DMS53 (cell line): ENCODE measurements at places on chromosomes 13 and 19.

- no peak for DNase-seq
Measured at GRCh38 chr19:42207767-42208271, 9.7 kb downstream of the DEDD2 start.

DNA sequence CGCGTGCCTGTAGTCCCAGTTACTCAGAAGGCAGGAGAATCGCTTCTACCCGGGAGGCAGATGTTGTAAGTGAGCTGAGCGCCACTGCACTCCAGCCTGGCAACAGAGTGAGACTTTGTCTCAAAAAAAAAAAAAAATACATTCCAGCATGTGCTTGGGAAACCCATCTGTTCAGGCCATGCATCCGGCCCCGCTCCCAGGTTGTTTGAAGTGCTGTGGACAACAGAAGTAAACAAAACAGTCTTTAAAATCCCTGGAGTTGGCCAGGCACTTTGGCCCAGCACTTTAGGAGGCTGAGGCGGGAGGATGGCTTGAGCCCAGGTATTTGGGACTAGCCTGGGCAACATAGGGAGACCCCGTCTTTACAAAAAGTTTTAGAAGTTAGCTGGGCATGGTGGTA is 3.2 kb upstream of the PTPRS start:
- DNase-seq = no peak

DNA sequence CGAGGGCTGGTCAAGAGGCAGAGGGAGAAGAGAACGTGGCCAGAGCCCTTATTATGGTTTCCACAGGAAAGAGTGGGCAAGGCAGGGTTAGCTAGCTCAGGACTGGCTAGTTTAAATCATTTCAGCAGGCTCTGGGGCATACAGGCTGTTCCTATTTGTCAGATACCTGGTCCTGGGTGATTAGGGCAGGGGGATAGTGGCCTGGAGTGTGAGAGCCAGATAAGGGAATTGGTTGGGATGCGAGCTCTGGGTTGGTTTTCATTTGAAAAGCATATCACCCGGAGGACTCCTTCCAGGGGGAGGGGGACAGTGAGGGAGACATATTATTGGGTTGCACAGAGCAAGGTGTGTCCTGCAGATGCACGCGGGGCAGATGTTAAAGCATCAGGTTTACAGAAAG is 75.3 kb upstream of the CLDN10 start:
- DNase-seq = no peak

DNA sequence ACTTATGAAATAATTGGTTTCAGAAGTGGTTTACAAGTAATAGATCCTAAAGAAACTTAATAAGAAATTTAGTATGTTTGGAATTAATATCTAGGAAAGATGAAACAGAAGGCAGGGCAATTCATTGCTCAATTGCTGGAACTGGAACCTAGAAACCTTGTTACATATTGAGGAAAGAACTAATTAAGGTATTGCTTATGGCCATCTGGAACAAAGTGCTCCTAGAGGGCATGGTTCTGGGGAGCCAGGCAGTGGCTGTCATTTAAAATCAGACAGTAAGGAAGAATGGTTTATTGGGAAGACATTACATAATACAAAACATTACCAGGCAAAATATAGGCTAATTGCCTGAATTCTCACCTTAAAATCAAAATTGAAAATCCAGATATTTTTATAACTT is 224.1 kb downstream of the SLITRK6 start:
- no peak for DNase-seq

DNA sequence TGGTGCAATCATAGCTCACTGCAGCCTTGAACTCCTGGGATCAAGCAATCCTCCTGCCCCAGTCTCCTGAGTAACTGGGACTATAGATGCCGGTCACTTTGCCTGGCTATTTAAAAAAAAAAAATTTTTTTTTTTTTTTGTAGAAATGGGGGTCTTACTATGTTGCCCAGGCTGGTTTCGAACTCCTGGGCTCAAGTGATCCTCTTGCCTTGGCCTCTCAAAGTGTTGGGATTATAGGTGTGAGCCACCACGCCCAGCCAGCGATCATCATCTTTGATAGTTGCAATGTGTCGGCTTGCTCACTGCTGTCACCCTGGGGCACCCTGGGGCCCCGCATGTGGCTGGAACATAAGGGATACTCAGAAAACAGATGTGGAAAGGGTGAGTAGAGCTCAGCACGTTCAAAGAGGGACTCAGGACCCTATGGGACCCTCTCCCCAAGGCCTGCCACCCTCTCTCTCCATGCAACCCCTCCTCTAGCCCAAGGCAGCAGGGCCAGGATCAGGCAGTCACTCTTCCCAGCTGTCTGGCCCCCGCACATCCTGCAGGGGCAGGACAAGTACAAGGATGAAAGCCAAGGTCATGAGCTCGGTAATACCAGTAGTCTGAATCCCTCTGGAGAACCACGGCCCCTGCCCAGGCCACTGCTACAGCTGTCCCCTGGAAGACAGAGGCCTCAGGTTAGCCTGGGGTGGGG is 6.5 kb upstream of the CCL25 start:
- no peak for DNase-seq

GRCh38 chr13:36102721-36103120 is 28.5 kb downstream of the DCLK1 start:
- DNase-seq = no peak

DNA sequence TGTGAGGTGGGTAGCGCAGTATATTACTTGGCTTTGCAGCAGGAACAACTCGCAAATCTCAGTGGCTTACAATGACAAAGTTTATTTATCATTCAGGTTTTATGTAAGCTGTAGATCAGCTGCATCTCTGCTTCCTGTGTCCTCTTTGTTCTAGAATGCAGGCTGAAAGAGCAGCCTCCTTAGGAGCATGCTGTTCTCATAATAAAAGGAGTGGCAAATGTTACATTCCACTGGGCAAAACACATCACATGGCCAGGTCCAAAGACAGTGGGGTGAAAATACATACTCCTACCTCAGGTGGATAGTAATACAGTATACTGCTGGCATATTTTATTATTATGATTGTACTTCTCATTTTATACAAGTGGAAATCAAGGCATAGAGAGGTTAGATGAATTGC is 1.2 kb upstream of the CSNK1A1L start:
- no peak for DNase-seq

GRCh38 chr13:49217962-49218492 is 2.1 kb upstream of the MLNR start:
- no peak for DNase-seq

DNA sequence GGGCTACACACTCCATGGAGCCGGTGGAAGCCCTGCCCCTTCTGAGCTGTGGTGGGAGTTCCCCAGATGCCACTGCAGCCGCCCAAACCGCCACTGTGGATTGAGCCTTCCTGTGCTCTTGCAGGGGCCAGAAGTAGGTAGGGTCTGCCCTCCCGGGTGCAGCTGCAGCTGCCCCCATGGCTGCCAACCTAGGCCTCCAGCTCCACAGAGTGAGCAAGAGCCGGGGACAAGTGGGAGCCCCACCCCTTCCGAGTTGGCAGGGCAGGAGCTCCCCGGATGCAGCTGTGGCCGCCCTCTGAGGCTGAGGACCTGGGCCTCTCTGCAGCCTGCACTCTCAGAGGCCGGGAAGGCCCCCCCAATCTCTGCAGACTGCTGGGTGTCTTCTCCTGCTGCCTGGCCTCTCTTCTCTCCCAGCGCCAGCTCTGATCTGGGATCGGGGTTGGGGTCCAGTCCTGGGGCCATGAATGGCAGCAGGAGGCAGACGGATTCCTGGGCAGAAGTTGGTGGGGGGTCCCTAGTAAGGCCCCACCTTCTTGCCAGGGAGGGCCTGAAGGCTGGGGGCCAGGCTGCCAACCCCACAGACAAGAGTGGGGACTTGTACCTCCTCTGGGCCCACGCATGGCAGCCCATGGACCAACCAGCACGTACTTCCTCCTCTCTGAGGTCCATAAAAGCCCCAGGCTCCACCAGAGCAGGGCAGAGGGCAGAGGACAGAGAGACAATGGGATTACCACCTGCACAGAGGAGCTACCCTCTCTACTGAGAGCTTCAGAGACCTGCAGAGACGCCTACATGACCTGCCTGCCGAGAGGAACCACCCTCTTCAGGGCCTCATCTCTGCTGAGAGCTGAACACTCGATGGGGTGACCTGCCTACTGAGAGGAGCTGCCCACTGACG is 28.9 kb downstream of the AP2S1 start:
- DNase-seq = peak; percentile 25

GRCh38 chr19:17097593-17098126 is 22.1 kb downstream of the MYO9B start:
- peak; percentile 30 for DNase-seq

- DNase-seq = no peak
Measured at GRCh38 chr13:25169356-25169755, 2.7 kb downstream of the AMER2 start.

DNA sequence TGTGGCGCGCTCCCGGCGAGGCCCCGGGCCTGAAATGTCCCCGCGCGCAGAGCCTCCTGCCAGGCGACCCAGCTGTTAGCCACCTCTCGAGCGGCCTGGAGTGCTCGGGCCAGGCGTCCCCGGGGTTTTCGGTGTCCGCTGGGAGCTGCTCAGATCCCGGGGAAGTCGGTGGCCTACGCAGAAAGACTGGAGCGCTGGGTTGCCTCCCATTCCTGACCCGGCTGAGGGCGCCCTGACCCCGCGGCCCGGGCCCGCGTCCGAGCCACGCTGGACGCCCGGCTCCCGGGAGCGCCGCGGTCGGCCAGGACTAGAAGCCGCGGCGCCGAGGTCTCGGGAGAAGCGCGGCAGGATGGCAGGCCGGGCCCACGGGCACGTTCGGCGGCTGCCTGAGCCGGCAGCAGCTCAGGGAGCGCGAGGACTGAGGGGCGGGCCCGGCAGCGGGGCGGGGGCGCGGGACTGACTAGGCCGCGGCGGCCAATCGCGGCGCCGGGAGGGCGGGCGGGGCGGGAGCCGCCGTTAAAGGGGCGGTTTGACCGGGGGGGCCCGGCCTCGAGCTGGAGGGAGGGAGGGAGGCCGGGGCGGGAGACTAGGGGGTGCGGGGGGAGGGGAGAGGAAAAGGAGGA is 1.3 kb upstream of the ZIC2 start:
- DNase-seq = peak; percentile 64

DNA sequence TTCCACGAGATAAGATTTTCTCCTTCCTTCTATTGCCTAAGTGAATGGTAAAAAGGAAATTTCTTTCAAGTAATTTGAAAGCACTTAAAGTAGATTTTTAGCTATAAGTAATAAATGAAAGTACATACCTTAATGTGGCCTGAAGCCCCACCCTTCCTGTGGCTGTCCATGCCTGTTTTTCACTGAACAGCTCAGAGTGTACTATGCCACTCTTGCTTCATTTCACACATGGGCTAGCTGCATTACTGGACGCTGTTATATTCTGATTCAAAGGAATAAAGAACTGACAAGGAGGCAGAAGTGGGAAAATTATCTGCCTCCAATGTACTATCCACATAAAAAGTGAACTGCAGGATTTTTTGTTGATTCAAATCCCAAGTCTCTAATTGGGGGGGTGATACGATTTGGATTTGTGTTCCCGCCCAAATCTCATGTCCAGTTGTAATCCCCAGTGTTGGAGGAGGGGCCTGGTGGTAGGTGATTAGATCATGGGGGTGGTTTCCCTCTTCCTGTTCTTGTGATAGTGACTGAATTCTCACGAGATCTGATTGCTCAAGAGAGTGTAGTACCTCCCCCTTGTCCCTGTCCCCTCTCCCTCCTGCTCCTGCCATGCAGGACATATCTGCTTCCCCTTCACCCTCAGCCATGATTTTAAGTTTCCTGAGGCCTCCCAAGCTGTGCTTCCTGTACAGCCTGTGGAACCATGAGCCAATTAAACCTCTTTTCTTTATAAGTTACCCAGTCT is 154.7 kb upstream of the SGCG start:
- no peak for DNase-seq

DNA sequence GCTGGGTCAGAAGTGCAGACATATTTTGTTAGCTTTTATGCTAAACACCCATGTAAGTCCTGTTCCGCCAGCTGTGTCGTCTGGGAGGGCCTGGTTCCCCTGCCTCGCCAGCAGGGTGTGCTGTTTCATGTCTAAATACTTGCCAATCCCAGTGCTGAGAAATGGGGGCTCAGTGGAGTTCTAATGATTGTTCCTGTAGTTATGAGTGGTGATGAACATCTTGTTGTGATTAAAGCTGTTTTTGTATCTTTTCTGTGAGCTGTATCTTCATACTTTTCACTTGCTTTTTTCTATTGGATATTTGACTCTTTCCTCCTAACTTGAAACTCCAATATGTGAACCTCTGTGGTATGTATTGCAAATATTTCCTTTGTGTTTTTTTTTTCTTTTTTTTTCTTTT is 32.7 kb downstream of the KDM4B start:
- peak; percentile 46 for DNase-seq

DNA sequence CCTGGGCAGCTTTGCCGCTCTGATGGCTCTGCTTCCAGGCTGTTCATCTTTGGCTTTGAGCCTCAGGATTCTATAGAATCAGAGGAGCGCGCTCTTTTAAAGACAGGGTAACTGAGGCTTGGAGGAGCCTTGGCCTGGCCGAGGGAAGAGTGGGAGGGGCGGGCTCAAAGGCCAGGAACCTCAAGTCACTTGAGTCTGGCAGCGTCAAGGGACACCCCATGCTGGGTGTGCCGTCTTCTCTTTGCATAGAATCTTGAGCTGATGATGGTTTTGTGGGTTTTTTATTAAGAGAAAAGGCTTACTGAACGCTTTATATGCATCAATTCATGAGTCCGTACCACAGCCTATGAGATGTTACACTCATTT is 1.1 kb downstream of the PGLS start:
- DNase-seq = no peak

DNA sequence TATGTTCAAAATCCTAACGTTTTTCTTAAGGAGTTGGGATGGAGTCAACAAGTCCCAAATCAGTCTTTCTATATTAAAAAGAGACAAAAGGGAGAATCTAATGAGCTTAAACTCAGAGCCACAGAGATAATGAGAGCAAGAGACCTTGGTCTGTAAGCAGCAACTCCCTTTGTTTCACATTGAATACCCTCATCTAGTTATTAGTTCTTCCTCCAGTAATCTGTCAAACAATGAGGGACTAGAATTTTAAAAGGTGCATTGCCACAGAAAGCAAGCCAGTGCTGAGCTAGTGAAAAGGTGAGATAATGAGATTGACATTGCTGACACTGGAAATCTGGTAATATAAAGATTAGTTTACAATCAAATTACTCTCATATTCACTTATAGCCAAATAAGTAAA is 718.6 kb downstream of the DACH1 start:
- no peak for DNase-seq

GRCh38 chr19:36916991-36917390 is 859 bp downstream of the ZNF568 start:
- DNase-seq = peak; percentile 30

GRCh38 chr13:107586216-107586615 is 629.1 kb downstream of the LIG4 start:
- DNase-seq = no peak

- DNase-seq = no peak
Measured at GRCh38 chr19:2659856-2660432, 42.5 kb downstream of the GNG7 start.

- no peak for DNase-seq
Measured at GRCh38 chr13:94800423-94800822, 88.1 kb upstream of the SOX21 start.

GRCh38 chr13:97468331-97468730 is 34.4 kb downstream of the RAP2A start:
- no peak for DNase-seq

GRCh38 chr19:47897861-47898260 is 11.7 kb upstream of the SULT2A1 start:
- no peak for DNase-seq
